ENCODE measurements at places on chromosomes 7 and 10. TPM values are rescaled to one million over a fixed set of nuclear protein-coding genes. Genes with fewer than 3 reads are reported as not detected.
A peak's percentile ranks its signal among the peaks of the same experiment; 100 is the strongest.

Gene CALHM3
- not detected for total RNA-seq

Gene BLNK
- 11.7 TPM for total RNA-seq

Gene AKR1E2
- total RNA-seq = 18.8 TPM

Gene MYO3A
- 0.15 TPM for total RNA-seq

Gene PPP1R9A
- 39.1 TPM for total RNA-seq

Gene SFRP5
- 4.2 TPM for total RNA-seq

GRCh38 chr7:42457663-42458062 is 220.7 kb upstream of the GLI3 start:
- DNase-seq = no peak
- no peak overlapping the region for H3K4me3 ChIP-seq
- no peak overlapping the region for H3K27ac ChIP-seq
- no peaks in the 10 kb centered on the region for H3K4me1 ChIP-seq
- no peaks in the 10 kb centered on the region for H3K36me3 ChIP-seq

DNA sequence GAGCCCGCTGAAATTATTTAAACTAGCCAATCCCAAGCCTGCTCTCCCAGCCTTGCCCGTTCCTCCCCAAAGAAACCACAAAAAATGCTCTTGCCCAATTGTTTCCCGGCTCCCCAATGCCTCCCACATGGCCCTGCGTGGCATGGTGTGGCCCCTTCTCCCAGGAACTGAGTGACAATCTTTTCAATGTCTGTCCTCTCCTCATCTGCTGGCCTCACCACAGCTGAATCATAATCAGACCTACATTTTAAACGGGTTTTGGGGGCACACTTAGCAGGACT is 201.5 kb downstream of the PRPF18 start:
- no peak for DNase-seq
- peaks cover 22% of the 10 kb centered on the region for H3K4me1 ChIP-seq
- H3K27ac ChIP-seq = peak overlapping the region; percentile 72
- no peaks in the 10 kb centered on the region for H3K27me3 ChIP-seq
- H3K4me3 ChIP-seq = no peak overlapping the region

DNA sequence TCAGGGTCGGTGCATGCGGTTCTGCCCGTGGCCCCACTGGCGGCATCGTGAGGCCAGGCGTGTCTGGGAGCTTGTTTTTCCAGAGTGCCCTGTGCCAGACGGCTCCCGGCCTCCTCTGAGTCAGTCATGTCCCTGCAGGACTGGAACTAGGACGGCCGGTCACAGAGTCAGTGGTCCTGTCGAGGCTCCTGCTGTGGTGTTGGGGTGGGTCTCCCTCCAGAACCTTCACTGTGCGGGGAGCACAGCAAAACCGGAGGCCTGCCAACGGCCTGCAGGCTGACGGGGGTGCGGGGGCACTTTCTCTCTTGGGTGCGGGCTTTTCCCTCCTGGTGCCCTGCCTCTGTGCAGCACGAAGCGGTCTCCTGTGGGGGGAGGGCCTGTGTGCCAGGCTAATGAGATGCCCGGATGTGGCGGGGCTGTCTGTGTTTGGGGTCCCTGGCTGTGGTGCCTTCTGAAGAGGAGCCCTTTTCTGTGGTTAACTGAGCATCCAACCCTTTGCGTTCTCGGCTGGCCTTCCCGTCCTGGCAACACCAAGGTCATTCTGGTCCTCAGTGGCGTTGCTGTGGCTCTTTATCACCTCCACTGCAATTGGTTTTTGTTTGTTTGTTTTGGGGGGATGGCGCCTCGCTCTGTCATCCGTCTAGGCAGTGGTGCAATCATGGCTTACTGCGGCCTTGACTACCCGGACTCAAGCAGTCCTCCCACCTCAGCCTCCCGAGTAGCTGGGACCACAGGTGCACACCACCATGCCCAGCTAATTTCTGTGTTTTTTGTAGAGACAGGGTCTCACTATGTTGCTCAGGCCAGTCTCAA is 8.0 kb downstream of the GET4 start:
- H3K27me3 ChIP-seq = no peaks in the 10 kb centered on the region
- H3K27ac ChIP-seq = no peak overlapping the region
- H3K4me1 ChIP-seq = peaks cover 24% of the 10 kb centered on the region
- H3K36me3 ChIP-seq = peaks cover 27% of the 10 kb centered on the region

- no peaks in the 10 kb centered on the region for H3K4me1 ChIP-seq
- no peak overlapping the region for H3K27ac ChIP-seq
- H3K27me3 ChIP-seq = no peaks in the 10 kb centered on the region
- no peak for DNase-seq
- H3K36me3 ChIP-seq = peaks cover 5% of the 10 kb centered on the region
- H3K4me3 ChIP-seq = no peak overlapping the region
These were observed 102.3 kb downstream of the NSUN6 start for GRCh38 chr10:18549105-18549504.

GRCh38 chr10:68564712-68565111 is 4.6 kb downstream of the TET1 start:
- H3K27ac ChIP-seq = no peak overlapping the region
- no peak overlapping the region for H3K4me3 ChIP-seq
- peaks cover 14% of the 10 kb centered on the region for H3K27me3 ChIP-seq
- DNase-seq = no peak
- no peaks in the 10 kb centered on the region for H3K36me3 ChIP-seq
- H3K4me1 ChIP-seq = peaks cover 24% of the 10 kb centered on the region

DNA sequence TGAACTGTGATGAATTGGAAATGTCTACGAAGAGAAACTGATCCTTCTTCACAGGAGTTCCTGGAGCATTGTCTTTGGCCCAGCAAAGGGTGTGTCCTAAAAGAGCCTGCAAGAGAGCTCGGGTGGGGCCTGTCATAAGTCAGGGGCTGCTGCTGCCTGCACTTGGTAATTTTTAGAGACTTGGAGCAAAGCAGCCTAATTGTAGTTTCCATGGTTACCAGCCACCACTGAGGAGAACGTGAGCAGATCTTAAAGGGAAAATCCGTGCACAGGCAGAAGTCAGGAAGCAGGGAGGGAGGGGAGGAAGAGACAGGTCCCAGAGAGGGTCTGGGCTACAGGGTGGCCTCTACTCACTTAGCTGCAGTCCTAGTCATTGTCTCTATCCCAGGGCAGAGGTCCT is 463.6 kb downstream of the PLXNA4 start:
- H3K4me3 ChIP-seq = no peak overlapping the region
- H3K27ac ChIP-seq = no peak overlapping the region
- H3K4me1 ChIP-seq = no peaks in the 10 kb centered on the region
- no peaks in the 10 kb centered on the region for H3K27me3 ChIP-seq
- H3K36me3 ChIP-seq = no peaks in the 10 kb centered on the region
- no peak for DNase-seq

- no peaks in the 10 kb centered on the region for H3K27me3 ChIP-seq
- no peaks in the 10 kb centered on the region for H3K4me1 ChIP-seq
- H3K36me3 ChIP-seq = no peaks in the 10 kb centered on the region
- H3K4me3 ChIP-seq = no peak overlapping the region
- DNase-seq = no peak
- no peak overlapping the region for H3K27ac ChIP-seq
These were observed 80.1 kb downstream of the CABCOCO1 start for GRCh38 chr10:61742812-61743211.

GRCh38 chr10:71957546-71958275 is 6.5 kb upstream of the CHST3 start:
- no peak overlapping the region for H3K4me3 ChIP-seq
- no peaks in the 10 kb centered on the region for H3K27me3 ChIP-seq

GRCh38 chr7:15554744-15555143 is 7.1 kb downstream of the AGMO start:
- no peaks in the 10 kb centered on the region for H3K36me3 ChIP-seq
- H3K4me1 ChIP-seq = no peaks in the 10 kb centered on the region
- H3K27ac ChIP-seq = no peak overlapping the region

GRCh38 chr10:14468726-14469125 is 138.0 kb upstream of the FRMD4A start:
- DNase-seq = no peak
- no peaks in the 10 kb centered on the region for H3K36me3 ChIP-seq
- no peak overlapping the region for H3K4me3 ChIP-seq
- H3K27ac ChIP-seq = no peak overlapping the region
- no peaks in the 10 kb centered on the region for H3K4me1 ChIP-seq

- no peaks in the 10 kb centered on the region for H3K4me1 ChIP-seq
- DNase-seq = no peak
- no peaks in the 10 kb centered on the region for H3K27me3 ChIP-seq
- H3K27ac ChIP-seq = no peak overlapping the region
- H3K4me3 ChIP-seq = no peak overlapping the region
These were observed 43.3 kb downstream of the LYZL1 start for GRCh38 chr10:29332061-29332760.

DNA sequence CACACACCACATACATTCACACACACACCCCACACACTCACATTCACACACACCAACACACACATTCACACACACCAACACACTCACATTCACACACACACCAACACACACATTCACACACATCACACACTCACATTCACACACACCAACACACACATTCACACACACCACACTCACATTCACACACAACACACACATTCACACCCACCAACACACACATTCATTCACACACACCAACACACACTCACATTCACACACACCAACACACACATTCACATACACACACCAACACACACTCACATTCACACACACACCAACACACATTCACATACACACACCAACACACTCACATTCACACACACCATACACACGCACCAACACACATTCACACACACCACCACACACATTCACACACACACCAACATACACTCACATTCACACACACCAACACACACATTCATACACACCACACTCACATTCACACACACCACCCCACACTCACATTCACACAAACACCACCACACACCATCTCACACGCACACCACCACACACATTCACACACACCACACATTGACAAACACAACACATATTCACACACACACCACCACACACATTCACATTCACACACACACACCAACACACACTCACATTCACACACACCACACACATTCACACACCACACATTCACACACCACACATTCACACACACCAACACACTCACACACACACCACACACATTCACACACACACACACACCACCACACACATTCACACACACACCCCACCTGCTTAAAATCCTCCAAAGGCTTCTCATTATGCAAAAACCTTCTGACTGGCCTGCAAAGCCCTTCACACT is 9.0 kb downstream of the TAS2R40 start:
- no peaks in the 10 kb centered on the region for H3K27me3 ChIP-seq
- H3K36me3 ChIP-seq = no peaks in the 10 kb centered on the region
- no peak overlapping the region for H3K27ac ChIP-seq
- H3K4me3 ChIP-seq = no peak overlapping the region
- DNase-seq = no peak

GRCh38 chr10:100697070-100697469 is 48.3 kb upstream of the PAX2 start:
- H3K4me3 ChIP-seq = no peak overlapping the region
- DNase-seq = no peak
- H3K4me1 ChIP-seq = no peaks in the 10 kb centered on the region
- no peaks in the 10 kb centered on the region for H3K27me3 ChIP-seq

All from upper lobe of left lung (tissue), 6 donors.